Pulmonary artery endothelial cell (primary cell): ENCODE measurements at places on chromosomes 1 and 21.

DNA sequence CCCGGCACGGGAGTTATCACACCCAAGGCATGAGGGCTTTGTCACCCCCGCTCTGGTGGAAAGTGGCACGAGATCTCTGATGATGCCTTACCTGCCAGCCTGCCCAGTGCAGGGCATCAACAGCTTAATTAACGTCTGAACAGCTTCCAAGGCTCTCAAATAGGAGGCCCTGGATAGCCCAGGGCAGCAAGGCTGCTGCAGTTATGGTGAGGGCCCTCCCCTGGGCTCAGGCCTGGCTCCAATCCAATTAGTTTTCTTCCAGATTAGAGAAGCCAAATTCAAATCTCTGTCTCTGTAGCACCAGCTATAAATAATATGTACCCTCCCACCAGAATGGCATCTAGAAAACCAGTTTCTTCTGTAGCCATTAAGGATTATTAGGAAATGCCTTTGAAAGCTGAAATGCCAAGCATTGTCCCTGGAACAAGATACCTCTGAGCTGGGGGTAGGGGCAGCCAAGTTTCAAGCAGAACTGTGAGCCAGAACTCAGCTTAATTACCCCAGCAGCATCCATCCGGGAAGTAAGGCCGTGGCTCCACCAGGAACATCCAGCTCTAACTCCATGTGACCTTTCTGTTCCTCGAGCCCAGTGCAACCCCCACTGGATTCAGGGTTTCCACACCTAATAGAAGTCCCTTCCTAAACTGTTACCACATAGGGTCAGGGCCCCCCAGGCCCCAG, 12.5 kb downstream of the QSOX1 start:
- no peak for DNase-seq

GRCh38 chr1:68379085-68379478, 70.7 kb downstream of the RPE65 start:
- no peak for DNase-seq

DNA sequence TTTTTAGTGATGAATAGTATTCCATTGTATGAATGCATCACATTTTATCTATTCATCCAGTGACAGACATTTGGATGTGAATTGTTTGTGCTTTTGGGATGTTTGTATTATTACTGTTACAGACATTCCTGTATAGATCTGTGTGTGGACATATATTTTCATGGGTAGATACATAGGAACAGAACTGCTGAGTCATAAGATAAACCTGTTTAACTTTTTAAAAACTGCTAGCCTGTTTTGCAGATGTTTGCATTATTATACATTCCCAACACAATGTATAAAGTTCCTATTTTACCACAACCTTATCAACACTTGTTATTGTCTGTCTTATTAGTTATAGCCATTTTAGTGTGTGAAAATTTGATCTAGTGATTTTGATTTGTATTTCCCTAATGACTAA, 46.8 kb downstream of the TYW3 start:
- DNase-seq = no peak

DNA sequence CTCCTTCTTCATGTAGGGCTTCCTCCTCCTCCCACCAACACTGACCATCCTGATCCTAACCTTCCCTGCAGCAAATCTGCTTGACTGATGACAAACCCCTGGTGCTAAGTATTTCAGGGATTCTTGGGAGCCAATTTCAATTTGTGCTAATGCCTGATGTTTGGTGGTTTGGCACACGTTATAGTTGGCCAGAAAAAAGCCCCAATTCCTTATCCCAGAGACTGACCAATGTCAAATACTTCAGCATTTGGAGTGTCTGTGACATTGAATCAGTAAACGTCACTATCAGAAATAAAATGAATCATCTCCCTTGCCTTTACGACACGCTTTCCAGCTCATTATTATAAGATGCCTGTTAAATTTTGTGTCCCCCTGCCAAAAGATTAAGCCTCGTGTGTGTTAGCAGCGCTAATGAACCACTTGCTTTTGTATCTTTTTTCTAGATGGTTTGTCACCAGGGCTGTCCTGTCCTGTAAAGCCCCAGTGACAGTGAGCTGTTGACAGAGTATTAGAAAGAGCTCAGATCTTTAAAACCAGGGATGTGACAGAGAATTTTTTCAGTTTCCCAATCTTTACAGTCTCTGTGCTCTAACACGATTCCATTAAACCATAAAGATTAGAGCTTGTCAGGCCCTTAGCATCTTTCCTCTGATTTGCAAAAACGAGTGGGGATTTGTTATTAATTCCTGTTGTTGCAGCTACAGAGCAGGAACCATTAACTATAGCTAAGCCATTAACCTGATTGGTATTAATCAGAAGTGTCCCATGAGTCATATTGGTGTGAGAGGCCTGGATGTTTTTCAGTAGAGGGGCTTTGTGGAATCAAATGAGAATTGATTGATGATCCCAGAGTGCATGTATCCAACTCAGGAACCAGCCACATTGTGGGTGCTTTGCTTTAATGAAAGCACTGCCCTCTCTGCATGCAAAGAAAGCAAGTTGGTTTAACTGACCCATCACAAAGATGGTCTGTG, 665.1 kb upstream of the PLXNA2 start:
- DNase-seq = no peak

DNA sequence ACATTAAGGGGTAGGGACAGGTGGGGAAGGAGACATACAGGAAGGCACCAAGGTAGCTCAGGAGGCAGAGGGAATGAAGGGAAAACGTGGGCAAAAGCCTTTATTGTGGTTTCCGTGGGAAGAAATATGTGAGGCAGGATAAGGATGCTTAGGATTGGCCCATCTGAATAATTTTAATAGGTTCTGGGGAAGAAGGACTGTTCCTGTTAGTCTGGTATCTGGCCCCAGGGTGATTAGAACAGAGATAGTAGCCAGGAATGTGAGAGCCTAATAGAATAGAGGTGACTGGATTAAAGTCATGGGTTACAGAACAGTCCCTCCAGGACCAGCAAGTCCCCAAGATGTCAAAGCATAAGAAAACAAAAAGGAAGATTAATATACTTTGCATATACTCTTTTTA, 545.2 kb upstream of the CAMK1G start:
- DNase-seq = no peak

- DNase-seq = no peak
Measured at GRCh38 chr1:39105061-39105840, 79.1 kb downstream of the NDUFS5 start.

- no peak for DNase-seq
Measured at GRCh38 chr1:24051206-24051945, 60.6 kb downstream of the MYOM3 start.

DNA sequence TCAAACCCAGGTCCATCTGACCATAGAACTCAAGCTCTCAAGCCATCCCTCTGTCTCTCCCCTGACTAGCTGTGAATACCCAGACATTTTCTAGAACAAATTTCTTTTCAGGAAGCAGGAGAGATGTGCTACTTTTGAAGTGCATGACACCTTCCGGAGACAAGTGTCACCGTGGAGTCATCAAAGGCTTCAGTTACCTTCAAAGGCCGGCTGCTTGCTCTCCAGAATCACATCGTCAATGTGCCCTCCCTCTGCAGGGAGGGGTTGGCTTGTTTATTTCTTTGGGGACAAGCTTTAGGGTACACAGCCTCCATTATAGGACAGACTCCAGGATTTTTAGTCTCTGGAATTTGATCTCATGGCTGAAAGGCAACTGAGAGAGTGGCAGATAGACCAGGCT, 37.7 kb upstream of the IGSF21 start:
- no peak for DNase-seq

GRCh38 chr1:153730468-153730988, 2.7 kb downstream of the INTS3 start:
- DNase-seq = no peak

GRCh38 chr1:86706018-86706635, 1.8 kb downstream of the SH3GLB1 start:
- DNase-seq = no peak

DNA sequence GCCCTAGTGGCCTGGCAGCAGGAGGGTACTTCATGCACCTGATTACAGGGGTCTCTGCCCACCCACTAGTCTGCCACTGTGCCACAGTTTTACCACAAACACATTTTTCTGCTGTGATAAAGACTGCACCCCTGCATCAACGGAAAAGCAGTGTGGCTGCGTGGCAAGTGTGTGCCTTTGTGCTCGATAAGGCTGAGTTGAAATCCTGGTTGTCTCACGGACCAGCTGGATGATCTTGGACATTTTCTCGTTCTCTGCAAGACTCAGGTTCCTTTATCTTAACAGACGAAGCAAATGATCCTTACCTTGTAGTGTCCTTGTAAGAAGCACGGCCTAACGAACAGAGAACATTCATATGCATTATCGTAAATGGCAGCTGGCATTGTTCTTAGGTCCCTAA, 10.2 kb downstream of the GRHL3 start:
- DNase-seq = no peak

DNA sequence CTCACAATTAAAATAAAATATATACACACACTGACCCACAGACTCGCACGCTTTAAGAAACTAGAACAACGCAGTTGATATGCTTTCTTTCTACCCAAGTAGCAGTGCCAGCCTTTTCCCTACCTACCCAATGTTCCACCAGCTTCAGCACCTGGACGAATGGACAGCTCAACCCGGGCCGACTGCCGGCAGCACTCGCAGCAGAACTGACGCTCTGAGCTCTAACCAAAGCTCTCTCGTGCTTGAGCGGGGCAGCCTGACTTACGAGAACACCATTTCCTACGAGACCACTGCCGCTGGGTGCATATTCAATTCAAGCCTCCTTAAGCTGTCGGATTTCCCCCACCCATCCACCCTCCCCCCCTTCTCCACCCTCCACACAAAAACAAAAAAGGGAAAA, 127.4 kb upstream of the DPYD start:
- DNase-seq = no peak

DNA sequence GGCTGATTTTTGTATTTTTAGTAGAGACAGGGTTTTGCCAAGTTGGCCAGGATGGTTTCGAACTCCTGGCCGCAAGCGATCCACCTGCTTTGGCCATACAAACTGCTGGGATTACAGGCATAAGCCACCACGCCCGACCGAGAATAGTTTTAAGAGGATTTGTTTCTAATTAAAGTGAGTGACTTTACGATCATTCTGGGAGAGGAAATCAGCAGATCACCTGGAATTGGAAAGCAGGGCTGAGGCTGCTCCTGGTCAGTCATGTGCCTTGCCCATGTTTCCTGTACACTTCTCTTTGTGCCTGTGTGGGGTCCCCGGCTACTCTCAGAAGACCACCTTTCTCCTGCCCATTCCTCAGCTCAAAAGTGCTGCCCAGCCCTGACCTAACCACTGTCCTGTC, 33.9 kb downstream of the ZBTB8B start:
- no peak for DNase-seq

DNA sequence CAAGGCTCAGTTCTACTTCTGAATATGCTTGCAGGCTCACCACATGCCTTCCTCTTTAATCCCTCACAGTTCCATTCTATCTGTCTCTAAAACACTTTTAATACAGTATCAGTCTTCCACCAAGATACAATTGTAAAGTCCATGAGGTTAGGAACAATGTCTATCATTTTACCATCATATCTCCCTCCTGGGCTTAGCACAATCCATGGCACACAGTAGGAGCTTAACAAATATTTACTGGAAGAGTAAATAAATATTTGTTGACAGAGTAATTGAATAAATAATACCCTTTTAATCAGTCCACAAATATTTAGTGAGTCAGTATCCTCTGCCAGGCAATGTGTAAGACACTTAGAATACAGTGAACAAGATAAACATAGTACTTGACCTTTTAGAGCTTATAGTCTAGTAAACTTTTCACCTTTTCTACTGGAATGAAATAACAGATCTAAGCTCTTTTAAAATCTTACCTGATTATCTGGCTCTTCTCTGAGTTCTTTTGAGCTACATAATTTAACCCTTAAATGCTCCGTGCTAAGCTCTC, 12.7 kb upstream of the GADD45A start:
- no peak for DNase-seq

DNA sequence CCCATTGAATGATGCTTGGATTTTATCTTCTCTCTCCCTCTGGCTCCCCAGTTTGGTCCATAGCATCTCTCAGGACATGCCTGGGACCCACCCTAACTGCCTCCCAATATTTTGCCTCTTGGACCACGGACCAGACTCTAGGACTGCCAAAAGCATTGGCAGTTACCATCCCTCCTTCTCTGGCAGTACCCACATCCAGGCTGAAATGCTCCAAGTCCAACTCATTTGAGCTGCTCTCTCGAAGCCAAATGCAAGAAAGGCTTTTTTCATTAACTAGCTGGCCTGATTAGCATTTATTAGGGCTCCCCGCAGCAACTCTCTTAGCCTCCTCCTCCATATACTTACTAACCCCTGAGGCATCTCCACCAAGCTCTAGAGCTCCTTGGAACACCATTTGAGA, 140.0 kb upstream of the GRIK3 start:
- no peak for DNase-seq

GRCh38 chr1:99943223-99943794, 26.5 kb upstream of the SLC35A3 start:
- DNase-seq = no peak

- DNase-seq = no peak
Measured at GRCh38 chr21:41459884-41460534, 34.0 kb downstream of the MX1 start.

- no peak for DNase-seq
Measured at GRCh38 chr1:156897078-156897825, 3.7 kb downstream of the PEAR1 start.

DNA sequence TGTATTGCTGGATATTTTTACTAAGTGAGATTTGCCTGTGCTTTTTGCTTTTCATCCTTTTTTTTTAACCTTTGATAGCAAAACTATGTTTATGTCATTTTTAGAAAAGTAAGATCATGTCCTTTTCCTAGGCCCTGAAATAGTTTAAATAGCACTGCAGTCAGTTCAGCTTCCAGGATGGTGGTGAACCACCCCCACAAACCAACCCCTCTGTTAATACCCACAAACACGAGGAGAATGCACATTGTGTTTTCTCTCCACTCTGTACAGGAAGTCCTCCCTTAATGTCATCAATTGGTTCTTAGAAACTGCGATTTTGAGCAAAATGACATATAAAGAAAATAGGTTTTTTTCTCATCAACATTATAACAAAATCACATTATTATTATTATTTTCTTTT, 117.7 kb upstream of the DSCAM start:
- no peak for DNase-seq

- DNase-seq = no peak
Measured at GRCh38 chr21:19244502-19245187, 841.1 kb upstream of the TMPRSS15 start.

- no peak for DNase-seq
Measured at GRCh38 chr1:212611000-212611948, 2.7 kb downstream of the ATF3 start.

- no peak for DNase-seq
Measured at GRCh38 chr21:45533846-45534635, 8.2 kb downstream of the SLC19A1 start.

DNA sequence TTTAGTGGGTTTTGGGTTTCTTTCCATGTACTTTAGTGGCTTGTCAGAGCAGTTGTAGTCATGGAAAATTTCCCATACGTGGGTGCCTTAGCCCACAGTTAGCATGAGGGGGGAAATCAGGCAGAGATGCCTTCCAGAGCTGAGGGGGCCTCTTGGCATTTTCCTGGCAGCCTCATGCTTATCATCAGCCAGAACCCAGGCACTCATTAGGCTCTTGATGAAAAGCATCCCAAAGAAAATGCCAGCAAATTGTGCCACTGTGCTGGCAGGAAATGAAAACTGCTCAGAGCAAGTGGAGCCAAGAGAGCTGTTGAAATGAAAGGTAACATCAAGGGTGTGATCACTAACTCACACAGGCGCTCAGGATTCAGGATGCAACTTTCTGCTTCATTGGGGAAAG, 128.0 kb downstream of the TNNI3K start:
- no peak for DNase-seq

- DNase-seq = no peak
Measured at GRCh38 chr1:117664314-117664713, 58.5 kb downstream of the TENT5C start.
